ENCODE measurements at places on chromosomes 3 and 15.

DNA sequence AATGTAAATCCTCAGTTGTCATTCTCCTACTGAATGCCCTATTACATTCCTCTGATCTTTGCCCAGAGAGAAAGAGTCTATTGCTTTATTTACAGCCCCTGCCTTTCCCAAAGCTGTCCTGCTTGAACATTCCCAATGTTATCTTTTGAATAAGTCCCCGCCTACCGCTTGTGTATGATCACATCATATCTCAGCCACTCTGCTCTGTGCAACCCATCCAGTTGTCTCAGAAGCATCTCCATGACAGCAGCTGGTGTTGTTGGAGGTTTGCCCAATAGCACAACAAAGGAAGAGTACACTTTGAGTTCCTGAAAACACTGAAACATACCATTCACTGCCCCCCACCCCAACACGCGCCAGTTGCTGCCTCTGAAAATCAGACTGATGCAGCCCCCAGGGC lies 22.0 kb upstream of the FAM3D start:
- DNase-seq, result no peak

DNA sequence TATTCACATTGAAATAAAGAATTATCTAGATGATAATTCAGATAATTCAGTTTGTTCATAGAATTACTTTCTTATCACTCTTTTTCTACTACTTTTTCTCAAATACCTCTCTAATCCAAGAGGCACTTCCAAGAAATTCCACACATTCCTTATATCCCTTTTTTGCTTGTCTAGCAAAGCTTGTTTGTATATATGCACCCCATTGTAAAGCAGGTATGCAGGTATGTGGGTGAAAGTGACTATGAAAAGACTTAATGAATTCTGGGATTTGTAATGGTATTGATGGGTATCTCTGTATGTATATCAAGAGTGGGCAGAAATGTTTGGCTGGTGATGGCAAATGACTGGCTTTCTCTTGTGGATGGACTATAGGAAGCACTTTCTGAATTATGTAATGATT lies 94.1 kb upstream of the FGF7 start:
- DNase-seq, result no peak

GRCh38 chr3:10981961-10982360 lies 10.6 kb upstream of the SLC6A1 start:
- DNase-seq, result no peak

DNA sequence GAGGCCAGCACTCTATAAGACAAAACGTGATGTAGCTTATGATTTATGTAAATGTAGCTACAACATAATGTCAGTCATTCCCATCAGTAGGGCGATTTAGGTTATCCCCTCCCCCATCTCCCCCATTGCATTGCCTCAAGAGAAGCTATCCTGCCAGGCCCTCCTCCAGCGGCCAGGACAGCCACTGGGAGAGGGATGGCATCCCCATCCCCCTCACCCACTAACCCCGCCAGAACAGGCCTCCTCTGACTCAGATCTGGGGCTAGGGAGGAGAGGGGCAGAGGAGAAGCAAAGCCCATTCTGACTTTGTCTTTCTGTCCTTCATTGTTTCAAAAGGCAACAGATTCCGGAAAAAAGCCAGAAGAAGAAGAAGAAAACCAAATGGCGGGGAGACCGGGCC lies 32.6 kb upstream of the ESYT3 start:
- no peak for DNase-seq

GRCh38 chr3:50978991-50979667 lies 304.4 kb downstream of the DOCK3 start:
- DNase-seq, result no peak

GRCh38 chr3:43236008-43236407 lies 50.3 kb upstream of the SNRK start:
- no peak for DNase-seq

DNA sequence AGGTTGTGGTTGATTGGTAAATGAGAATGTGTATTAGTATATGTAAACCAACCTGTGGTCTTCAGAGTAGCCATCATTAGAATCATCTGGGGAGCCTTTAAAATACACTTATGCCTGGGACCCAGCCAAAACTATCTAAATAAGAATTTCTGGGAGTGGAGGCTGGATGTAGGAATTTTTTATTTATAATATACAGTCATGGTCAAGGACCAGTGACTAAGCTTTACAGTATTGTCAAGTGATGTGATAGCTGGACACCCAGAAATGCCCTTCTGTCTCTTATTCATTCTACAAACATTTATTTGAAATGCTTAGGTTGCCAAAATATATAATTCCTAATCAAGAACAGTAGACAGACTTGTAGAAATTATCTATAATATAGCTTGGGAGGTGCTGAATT lies 132.2 kb downstream of the MBNL1 start:
- no peak for DNase-seq

DNA sequence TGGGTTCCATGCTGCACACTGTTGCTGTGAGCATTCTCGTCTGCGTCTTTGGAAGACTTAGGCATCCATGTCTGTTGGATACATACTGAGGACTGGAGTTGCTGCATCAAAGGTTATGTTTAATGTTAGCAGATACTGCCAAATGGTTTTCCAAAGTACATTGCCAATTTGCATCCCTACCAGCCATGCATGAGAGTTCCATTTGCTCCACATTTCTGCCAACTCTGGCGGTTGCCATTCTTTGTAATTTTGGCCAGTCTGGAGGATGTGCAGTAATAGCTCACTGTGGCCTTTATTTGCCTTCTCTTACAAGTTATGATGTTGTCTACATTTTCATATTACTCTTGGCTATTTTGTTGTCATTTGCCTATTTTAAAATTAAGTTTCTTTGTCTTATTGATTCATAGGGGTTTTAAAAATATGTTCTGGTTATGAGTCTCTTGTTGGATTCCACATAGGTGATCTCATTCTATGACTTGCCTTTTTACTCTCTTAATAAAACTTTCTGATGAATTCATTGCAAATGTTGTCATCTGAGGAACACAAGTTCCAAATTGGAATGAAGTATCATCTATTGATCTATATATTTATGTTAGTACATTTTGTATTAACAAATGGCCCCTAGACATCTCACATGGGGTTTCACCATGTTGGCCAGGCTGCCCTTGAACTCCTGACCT lies 42.1 kb downstream of the FBLN2 start:
- DNase-seq, result no peak

DNA sequence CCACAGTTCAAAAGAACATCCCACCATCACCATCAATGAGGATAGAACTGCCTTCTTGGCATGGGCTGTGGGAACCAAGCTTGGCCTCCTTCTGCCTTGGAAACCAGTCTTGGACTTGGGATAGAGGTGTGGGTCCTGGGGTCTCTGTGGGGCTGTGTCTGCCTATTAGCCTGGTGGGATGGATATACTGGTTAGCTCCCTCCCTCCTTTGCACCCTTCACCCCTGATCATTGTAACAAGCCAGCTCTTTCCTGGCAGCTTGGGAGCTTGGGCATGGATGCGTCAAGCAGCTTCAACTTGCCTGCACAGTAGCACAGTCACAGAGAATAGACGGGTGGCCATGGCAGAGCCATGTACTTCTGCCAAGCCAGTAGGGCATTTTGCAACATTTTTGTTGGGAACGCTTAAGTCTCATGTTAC lies 65.2 kb downstream of the SMAD6 start:
- DNase-seq, result no peak

GRCh38 chr15:68852461-68852860 lies 31.8 kb upstream of the ANP32A start:
- DNase-seq, result no peak

- no peak for DNase-seq
Measured at GRCh38 chr3:138657508-138657907, 48.9 kb downstream of the FAIM start.

- no peak for DNase-seq
Measured at GRCh38 chr3:157700405-157700804, 197.2 kb upstream of the VEPH1 start.

GRCh38 chr15:66591322-66591862 lies 25.6 kb upstream of the LCTL start:
- no peak for DNase-seq

DNA sequence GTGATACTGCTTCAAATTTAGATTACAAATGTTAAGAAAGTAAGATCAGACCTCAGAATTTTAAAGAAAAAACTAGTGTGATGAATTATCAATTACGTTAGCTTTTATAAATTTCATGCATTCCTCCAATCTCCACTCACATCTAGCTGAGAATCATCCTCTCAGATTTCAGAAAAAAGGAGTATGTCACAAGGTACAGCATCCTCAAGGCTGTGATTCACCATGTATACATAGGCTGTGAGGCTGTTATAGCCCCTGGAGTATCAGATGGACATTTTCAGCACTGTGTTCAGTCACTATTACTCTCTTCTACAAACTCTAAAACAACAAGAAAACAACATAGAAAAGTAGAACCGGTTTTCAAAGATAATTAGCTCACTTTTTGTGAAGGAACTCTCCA lies 214.4 kb downstream of the PCCB start:
- no peak for DNase-seq

DNA sequence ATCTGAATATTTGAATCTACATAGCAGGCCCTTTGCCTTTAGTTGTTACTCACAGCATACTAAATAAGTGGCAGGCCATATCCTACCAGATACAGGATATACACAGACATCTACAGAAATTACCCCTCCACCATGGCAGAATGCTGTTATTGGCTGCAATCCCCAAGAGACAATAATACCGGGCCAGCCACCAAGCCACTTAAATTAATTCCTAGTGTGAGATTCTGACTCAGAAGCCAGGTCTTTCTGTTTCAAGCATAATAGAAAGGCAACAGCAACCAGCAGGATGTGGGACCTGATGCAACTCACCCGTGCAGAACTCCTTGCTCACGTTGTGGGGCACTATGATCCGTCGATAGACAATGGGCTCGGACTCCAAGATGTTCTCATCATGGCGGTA lies 39.8 kb downstream of the CLK3 start:
- DNase-seq, result no peak

GRCh38 chr3:126676919-126677705 lies 22.2 kb upstream of the TXNRD3 start:
- DNase-seq, result no peak

GRCh38 chr3:126270145-126270811 lies 86.9 kb downstream of the KLF15 start:
- no peak for DNase-seq

DNA sequence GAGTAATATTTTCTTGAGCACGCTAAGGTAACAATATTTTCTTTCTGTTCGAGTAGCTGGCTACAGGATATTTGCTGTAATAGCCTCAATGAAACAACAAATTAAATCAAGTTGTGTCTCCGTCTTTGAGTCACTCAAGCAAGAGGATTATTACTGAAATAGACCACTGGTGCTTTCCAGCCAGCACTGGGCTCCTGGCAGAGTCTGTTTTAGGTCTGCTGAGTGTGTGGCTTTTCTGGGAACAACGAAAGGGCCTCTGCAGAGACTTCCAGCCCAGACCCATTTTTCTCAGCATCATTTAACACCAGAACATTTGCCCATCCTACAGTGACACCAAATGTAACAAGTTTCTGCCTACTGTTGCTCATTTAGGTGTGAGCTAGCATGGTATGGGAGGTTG lies 652.9 kb downstream of the MAGI1 start:
- DNase-seq, result no peak

DNA sequence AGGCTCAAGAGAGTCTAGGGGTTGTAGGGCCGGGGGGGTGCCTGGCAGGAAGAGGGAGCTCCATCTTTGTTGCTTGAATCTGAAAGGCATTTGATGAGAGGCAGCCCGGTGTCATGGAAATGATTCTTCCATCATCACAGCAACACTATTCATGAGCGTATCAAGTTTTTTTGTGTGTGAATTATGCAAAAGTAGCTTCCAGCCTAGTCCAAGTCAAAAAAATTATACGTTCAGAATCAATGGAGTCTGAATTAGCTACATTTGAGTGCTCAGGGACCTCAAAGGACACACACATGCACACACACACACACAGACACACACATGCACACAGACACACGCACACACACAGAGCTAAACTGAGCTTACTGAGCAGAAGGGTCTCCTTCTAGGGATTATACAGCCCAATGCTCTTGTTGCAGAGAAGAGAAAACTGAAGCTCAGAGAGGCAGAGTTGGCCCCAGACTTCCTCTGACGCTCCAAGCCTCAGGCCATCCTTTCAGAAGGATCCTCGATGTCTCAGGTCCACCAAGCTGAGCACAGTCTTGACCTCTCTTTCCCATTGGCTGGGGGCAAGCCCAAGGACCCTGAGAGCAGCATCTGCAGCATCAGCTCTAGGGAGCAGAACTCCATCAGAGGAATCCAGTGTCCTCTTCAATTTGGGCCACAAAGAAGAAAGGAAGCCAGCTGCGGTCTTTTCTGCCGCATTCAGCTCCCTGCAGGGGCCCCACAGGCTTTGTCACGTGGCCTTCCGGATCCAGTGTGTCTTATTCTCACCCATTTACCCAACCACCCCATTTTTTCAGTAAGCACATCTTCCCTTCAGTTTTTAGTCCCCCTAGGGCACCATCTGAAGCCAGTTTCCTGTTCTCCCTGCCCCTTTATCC lies 228.0 kb downstream of the UACA start:
- DNase-seq, result no peak

GRCh38 chr3:185151964-185152409 lies 873 bp downstream of the C3orf70 start:
- DNase-seq, result no peak

GRCh38 chr15:78797951-78798350 lies 13.3 kb downstream of the ADAMTS7 start:
- no peak for DNase-seq

DNA sequence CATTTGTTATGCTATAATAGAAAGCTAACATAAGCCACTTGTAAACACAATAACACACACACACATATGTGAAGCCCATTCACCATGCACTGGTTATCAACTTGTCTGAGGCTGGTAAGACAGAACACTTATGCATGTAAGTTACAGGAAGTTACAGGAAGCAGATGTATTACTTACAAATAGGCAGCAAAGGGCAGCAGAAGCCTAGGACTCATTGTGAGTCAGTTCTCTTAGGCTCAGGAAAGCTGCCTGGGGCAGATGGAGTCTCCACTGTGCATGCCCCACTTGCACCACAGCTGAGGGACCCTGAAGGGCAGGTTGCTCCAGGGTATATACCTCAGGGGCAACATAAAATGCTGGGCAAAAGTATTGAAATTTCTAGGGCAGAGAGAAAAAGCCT lies 748.8 kb upstream of the CCDC54 start:
- no peak for DNase-seq

DNA sequence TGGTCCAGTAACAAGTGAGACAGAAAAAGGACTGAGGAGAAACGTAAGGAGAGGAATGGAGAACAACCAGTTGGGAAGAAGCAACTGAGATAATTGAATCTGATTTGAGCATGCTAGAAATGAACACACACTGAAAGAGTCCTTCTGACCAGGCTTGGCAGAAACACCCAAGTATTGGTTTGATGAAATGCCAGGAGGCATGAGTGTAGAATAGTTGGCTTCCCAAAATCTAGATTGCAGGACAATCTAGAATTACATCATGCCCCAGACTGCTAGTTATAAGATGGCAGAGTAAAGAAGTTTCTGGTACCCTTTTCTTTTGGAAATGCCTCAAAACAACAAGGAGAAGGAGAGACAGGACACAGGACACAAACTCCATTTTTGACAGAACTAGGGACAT lies 189.7 kb upstream of the STT3B start:
- no peak for DNase-seq
